ENCODE measurements at places on chromosomes 16 and 17. TPM values are rescaled to one million over a fixed set of nuclear protein-coding genes. Genes with fewer than 3 reads are reported as not detected.
A peak's percentile ranks its signal among the peaks of the same experiment; 100 is the strongest.

- H3K4me1 ChIP-seq: peaks cover 32% of the 10 kb centered on the region
- no peaks in the 10 kb centered on the region for H3K27me3 ChIP-seq
- H3K36me3 ChIP-seq: peaks cover 8% of the 10 kb centered on the region
- DNase-seq: peak; percentile 64
Measured at GRCh38 chr17:81239714-81240555, 817 bp downstream of the NDUFAF8 start.

Gene WNK4
- 0.10 TPM for total RNA-seq

GRCh38 chr17:39073916-39074315, 77.5 kb downstream of the PLXDC1 start:
- H3K4me1 ChIP-seq: peaks cover 6% of the 10 kb centered on the region
- peaks cover 2% of the 10 kb centered on the region for H3K36me3 ChIP-seq
- H3K27ac ChIP-seq: no peak overlapping the region
- H3K4me3 ChIP-seq: no peak overlapping the region
- DNase-seq: no peak
- H3K27me3 ChIP-seq: no peaks in the 10 kb centered on the region

DNA sequence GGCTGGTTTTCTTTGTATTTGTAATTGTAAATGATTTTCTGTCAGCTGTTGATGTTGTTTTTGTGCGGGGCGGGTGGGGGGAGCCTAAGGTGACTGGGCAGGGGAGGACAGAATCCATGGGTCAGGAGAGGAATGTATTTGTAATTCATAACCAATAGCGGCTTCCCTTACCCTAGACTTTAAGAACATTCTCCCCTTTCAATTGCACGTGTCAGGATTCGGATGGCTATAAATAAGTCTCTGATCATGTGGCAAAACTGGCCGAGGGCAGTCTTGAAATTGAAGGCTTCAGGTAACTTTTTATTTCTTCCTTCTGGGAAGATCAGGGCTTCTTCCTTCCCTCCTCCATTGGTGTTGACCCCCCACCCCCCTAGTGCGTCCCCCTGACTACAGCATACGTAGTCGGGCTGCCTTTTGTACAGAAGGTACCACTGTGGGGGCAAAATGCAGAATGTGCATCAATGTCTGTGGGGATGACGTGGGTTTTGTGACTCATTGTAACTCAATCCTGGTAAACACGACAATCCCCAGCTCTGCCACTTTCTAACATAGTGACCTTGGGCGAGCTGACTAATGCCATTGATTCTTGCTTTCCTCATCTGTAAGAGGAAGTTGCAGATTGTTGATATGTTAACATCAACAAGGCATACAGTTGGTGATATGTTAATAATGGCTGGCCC, 16.2 kb downstream of the MARCHF10 start:
- H3K4me1 ChIP-seq: peaks cover 9% of the 10 kb centered on the region
- no peaks in the 10 kb centered on the region for H3K36me3 ChIP-seq
- no peak overlapping the region for H3K27ac ChIP-seq
- H3K27me3 ChIP-seq: peaks cover 15% of the 10 kb centered on the region
- no peak overlapping the region for H3K4me3 ChIP-seq

DNA sequence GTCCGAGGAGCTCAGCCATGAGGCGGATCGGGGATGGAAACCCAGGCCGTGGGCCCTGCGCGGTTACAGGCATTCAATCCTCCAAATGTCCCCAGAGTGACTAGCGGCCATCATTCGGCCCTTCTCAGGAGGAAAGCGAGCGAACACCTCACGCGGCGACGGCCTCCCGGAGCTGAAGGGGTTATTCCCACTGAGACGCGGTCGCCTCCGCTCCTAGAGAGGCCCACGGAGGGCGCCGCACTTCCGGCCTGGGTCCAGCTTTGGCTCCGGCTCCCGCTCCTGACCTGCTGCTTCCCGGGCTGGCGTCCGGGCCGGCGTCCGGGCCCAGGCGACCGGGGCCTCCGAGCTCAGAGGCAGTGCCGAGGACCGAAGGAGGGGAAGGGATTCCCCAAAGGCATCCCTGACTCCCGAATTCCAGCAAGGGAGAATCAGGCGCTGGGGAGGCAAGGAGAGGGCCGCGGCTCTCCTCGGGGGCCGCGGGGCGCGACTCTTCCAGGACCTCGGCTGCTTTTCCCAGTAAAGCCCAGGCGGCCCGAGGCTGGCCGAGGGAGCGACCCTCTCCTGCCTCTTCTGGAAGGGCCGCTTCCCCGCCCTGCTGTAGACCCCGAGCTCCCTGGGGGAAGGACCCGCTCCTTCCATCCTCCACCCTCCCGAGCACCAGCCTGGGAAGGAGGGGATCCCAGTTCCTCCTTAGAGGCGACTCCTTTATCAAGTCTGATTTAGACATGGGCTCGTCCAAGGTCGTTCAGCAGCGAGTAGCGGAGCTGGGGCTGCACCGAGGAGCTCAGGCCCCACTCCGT, 18.6 kb upstream of the ZNF629 start:
- peak overlapping the region; percentile 63 for H3K4me3 ChIP-seq
- H3K36me3 ChIP-seq: no peaks in the 10 kb centered on the region
- peak overlapping the region; percentile 45 for H3K27ac ChIP-seq
- peaks cover 1% of the 10 kb centered on the region for H3K27me3 ChIP-seq
- DNase-seq: peak; percentile 66

GRCh38 chr16:11024333-11025053, 80.1 kb downstream of the CLEC16A start:
- H3K36me3 ChIP-seq: peaks cover 81% of the 10 kb centered on the region
- no peaks in the 10 kb centered on the region for H3K27me3 ChIP-seq
- H3K27ac ChIP-seq: peak overlapping the region; percentile 91
- DNase-seq: peak; percentile 20
- H3K4me1 ChIP-seq: peaks cover 20% of the 10 kb centered on the region
- H3K4me3 ChIP-seq: no peak overlapping the region

- peaks cover 5% of the 10 kb centered on the region for H3K27me3 ChIP-seq
- DNase-seq: no peak
- H3K4me3 ChIP-seq: no peak overlapping the region
- H3K36me3 ChIP-seq: no peaks in the 10 kb centered on the region
Measured at GRCh38 chr16:25370541-25370940, 112.9 kb upstream of the ZKSCAN2 start.

Gene RNF166
- 55.6 TPM for total RNA-seq

- no peak for DNase-seq
- no peak overlapping the region for H3K4me3 ChIP-seq
- H3K36me3 ChIP-seq: no peaks in the 10 kb centered on the region
- no peak overlapping the region for H3K27ac ChIP-seq
- no peaks in the 10 kb centered on the region for H3K27me3 ChIP-seq
Measured at GRCh38 chr16:2034696-2035430, 8.2 kb downstream of the NHERF2 start.

DNA sequence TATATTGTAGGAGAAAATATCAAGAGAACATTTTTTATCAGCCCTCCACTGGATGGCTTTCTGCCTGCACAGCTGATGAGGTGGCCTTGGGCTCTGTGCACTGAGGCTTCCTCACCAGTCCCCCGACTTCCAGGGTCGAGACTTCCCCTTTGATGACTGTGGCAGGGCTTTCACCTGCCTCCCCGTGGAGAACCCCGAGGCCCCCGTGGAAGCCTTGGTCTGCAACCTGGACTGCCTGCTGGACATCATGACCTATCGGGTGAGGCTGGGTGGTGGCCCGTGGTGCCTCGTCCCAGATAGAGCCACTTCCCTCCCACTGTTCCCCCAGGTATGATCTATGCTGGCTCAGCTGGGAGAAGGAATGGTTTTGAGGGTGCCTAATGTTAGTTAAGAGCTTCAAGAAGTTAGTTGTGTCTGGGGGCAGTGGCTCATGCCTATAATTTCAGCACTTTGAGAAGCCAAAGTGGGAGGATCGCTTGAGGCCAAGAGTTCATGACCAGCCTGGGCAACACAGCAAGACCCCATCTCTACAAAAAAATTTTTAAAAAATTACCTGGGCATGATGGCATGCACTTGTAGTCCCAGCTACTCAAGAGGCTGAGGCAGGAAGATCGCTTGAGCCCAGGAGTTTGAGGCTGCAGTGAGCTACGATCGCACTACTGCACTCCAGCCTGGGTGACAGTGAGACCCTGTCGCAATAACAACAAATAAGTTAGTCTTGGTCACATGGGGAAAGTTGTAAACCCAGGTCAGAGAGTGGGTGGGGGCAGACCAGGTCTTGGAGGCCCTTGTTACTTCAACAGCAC, 11.8 kb downstream of the FCSK start:
- H3K36me3 ChIP-seq: no peaks in the 10 kb centered on the region
- no peaks in the 10 kb centered on the region for H3K4me1 ChIP-seq
- DNase-seq: no peak
- no peak overlapping the region for H3K27ac ChIP-seq

DNA sequence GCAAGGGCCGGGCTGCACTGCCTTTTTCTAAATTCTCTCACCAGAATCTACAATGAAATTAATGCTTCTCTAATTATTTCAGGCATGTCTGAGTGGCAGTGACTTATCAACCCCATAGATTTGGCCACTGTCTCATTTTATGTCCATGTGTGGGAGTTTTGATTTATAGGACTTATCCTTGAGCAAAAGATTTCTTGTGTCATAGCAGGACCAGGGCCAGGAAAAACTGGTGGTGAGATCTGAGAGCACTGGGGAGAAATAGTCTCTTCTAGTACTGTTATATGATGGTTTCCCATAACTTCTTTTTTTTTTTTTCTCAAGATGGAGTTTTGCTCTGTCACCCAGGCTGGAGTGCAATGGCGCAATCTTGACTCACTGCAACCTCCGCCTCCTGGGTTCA, 1.5 kb upstream of the KRT23 start:
- no peaks in the 10 kb centered on the region for H3K36me3 ChIP-seq
- no peak overlapping the region for H3K27ac ChIP-seq
- no peaks in the 10 kb centered on the region for H3K4me1 ChIP-seq

- peak overlapping the region; percentile 76 for H3K27ac ChIP-seq
- H3K27me3 ChIP-seq: no peaks in the 10 kb centered on the region
- peaks cover 48% of the 10 kb centered on the region for H3K4me1 ChIP-seq
- H3K4me3 ChIP-seq: no peak overlapping the region
- H3K36me3 ChIP-seq: no peaks in the 10 kb centered on the region
Measured at GRCh38 chr16:11310634-11310977, 29.5 kb upstream of the PRM1 start.

Gene ZFHX3
- total RNA-seq: 0.68 TPM

DNA sequence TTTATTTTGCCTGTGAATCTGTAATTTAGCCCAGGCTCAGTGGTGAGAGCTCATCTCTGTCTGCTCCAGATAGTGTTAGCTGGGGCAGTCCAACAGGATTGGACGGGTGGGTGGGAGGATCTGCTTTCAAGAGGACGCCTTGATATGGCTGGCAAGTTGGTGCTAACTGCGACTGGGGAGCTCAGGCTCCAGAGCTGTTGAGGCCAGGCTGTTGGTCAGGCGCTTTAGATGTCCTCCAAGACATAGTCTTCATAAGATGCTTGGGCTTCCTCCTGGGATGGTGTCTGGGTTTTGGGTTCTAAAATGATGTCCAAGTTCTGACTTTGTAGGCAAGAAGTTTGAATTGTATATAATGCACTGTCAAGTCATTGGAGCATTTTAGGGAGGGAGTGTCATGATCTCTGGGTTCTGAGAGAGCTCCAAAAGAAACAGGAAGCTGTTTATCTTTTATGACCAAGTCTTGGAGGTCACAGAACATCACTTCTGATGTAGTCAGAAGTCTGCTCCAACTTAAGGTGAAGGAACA, 12.8 kb upstream of the PCTP start:
- no peak for DNase-seq
- H3K27me3 ChIP-seq: peaks cover 21% of the 10 kb centered on the region
- no peak overlapping the region for H3K4me3 ChIP-seq
- H3K36me3 ChIP-seq: no peaks in the 10 kb centered on the region
- H3K4me1 ChIP-seq: peaks cover 24% of the 10 kb centered on the region
- H3K27ac ChIP-seq: no peak overlapping the region

Gene NOL3
- 20.1 TPM for total RNA-seq

- DNase-seq: no peak
- no peaks in the 10 kb centered on the region for H3K36me3 ChIP-seq
- H3K27ac ChIP-seq: no peak overlapping the region
- peaks cover 31% of the 10 kb centered on the region for H3K27me3 ChIP-seq
- H3K4me1 ChIP-seq: no peaks in the 10 kb centered on the region
Measured at GRCh38 chr16:85978291-85978775, 79.4 kb downstream of the IRF8 start.

DNA sequence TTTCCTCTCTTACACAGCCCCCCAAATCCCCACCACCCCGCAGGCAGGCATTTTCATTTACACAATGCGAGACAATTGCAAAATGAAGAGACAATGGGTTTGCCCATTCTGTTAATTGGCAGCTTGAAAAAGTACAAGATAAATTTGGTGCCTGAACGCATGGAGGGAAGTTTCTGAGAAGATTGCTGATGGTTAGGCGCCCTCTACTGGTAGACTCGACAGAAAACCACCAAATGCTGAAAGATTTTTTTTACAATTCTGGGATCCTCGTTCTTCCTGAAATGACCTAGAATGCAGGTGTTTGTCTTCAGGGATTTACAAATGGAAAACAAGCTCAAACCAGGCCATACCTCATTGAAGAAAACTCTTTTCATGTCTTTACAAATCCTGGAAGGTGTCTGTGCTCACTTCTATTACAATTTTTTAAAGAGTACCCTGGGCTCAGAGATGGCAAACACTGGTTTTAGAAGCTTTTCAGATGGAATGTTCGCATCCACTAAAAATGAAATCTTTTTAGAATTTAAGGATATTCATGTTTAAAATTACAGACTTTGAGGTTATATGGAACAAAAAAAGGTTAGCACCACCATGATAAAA, 338.5 kb downstream of the PMP22 start:
- peaks cover 4% of the 10 kb centered on the region for H3K27me3 ChIP-seq
- H3K4me3 ChIP-seq: no peak overlapping the region
- H3K27ac ChIP-seq: no peak overlapping the region
- H3K4me1 ChIP-seq: no peaks in the 10 kb centered on the region
- DNase-seq: peak; percentile 57

GRCh38 chr16:11316331-11317015, 28.8 kb upstream of the RMI2 start:
- DNase-seq: no peak
- H3K36me3 ChIP-seq: no peaks in the 10 kb centered on the region
- peaks cover 27% of the 10 kb centered on the region for H3K4me1 ChIP-seq

Gene ZFP3
- 1.9 TPM for total RNA-seq

DNA sequence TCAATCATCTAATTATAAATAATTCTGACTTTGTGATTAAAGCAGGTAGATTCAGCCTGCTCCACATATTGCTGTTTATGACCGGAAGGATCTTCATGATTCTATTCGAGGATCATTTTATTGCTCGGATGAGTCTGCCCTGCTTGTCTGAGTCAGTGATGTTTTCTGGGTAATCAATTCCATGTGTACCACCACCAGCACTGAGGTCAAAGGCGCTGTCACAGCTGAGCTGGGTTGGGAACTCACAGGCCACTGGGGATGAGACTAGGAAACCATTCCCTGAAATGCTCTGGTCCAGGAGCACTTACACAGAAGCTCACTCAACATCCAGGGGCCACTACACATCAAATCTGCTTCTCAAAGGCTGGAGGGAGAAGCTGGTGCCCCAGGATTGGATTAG, 30.4 kb upstream of the ERN1 start:
- no peak overlapping the region for H3K4me3 ChIP-seq
- H3K27ac ChIP-seq: no peak overlapping the region
- H3K27me3 ChIP-seq: no peaks in the 10 kb centered on the region
- H3K4me1 ChIP-seq: peaks cover 2% of the 10 kb centered on the region
- no peaks in the 10 kb centered on the region for H3K36me3 ChIP-seq

Gene GJD3
- total RNA-seq: not detected
